Right ventricle myocardium superior (tissue), 1 donor: ENCODE measurements at places on chromosomes 7 and 10. TPM values are rescaled to one million over a fixed set of nuclear protein-coding genes. Genes with fewer than 3 reads are reported as not detected.
A peak's percentile ranks its signal among the peaks of the same experiment; 100 is the strongest.

- DNase-seq = no peak
Observed at GRCh38 chr7:140723574-140723973, 27.1 kb downstream of the NDUFB2 start.

GRCh38 chr10:117503244-117504205, 39.0 kb upstream of the EMX2 start:
- DNase-seq = no peak

DNA sequence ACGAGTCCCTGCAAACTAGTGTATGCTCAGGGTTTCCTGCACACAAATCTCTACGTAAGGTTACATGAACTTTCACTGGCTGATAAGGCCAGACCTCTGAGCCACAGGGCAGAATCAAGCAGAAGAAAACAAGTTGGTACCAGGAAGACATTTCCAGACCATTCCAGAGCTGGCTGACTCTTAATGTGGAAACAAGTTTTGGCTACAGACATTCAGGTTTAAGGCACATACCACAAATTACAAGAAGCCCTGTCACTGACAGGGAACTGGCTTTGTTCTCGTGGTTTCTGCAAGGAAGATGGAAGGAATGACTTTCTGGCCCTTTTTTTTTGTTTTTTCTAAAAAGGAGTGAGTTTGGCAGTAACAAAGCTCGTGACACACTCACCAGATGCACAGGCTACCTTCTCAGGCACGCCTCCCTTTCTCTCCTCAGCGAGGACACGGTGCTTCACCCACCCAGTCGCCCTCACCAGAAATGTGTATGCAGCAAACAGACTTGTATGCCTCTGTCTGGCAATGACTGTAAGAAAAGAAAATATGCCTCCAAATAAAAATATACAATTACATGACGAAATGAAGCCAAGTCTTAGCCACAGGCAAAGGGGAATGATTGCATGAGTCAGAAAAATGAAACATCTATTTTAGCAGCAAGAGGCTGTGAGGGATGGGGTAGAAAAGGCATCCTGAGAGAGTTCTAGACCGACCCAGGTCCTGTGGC, 22.6 kb downstream of the PLAC9 start:
- no peak for DNase-seq

GRCh38 chr7:78427209-78427608, 628.6 kb downstream of the PHTF2 start:
- DNase-seq = no peak

DNA sequence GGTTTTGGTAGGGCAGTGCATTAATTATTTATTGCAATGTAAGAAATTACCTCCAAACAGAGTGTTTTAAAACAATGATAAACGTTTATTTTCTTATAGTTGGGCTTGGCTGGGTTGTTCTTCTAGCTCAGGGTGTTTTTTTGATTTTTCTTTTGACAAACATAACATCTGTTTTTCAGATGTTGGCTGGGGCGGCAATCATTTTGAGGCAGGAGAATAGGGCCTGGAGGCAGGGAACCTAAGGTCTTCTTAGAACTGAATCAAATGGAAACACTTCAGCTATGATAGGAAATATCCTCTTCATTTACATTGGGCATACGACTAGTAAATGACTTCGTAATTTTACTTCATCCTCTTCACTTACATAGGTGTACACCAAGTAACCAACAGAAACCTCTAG, 47.4 kb upstream of the NAMPT start:
- DNase-seq = no peak

GRCh38 chr7:133109816-133110215, 27.9 kb upstream of the CHCHD3 start:
- DNase-seq = no peak

- peak; percentile 50 for DNase-seq
Observed at GRCh38 chr10:129096065-129096984, 370.7 kb upstream of the MGMT start.

GRCh38 chr10:26566525-26567350, 128.6 kb downstream of the APBB1IP start:
- no peak for DNase-seq

- DNase-seq = no peak
Observed at GRCh38 chr7:23287612-23288011, 11.5 kb upstream of the MALSU1 start.

DNA sequence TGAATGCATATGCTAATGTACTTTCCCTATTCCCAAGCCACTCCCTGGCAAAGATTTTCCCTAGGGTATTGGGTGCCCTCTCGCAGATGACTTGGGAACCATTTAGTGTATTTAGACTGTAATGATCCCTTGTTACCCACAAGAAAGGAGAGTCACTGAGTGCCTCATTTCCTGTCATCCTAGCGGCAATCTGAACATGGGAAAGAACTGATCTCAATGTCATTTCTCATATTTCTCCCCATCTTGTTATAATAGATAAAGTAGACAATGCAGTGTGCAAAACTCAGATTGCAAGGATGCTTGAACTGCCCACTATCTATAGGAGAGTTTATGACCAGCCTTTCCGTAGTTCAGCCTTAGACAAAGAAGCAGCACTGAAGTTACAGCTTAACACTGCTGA, 123.3 kb downstream of the MICU1 start:
- no peak for DNase-seq

LIPN gene
- not detected for total RNA-seq

- DNase-seq = peak; percentile 78
Observed at GRCh38 chr10:101095550-101096213, 33.9 kb downstream of the KAZALD1 start.

DNA sequence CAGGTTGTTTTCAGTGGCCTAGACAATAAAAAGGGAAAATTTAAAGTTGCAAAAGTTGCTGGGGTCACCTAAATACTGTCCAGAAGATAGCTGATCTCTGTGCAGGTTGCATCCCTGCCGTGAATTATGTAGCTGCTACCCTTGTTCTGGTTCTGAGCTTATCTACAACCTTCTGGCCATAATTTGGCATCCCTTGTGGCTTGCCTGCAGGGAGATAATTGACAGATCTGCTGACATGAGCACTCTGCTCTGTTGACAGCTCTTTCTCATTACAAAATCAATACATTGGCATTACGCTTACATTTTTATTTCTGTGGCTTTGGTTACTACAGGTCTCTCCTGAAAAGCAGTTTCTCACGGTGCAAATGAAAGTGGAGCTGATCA, 29.3 kb upstream of the HECTD2 start:
- DNase-seq = no peak
